ENCODE measurements at places on chromosomes 11 and 22. TPM values are rescaled to one million over a fixed set of nuclear protein-coding genes. Genes with fewer than 3 reads are reported as not detected.

DNA sequence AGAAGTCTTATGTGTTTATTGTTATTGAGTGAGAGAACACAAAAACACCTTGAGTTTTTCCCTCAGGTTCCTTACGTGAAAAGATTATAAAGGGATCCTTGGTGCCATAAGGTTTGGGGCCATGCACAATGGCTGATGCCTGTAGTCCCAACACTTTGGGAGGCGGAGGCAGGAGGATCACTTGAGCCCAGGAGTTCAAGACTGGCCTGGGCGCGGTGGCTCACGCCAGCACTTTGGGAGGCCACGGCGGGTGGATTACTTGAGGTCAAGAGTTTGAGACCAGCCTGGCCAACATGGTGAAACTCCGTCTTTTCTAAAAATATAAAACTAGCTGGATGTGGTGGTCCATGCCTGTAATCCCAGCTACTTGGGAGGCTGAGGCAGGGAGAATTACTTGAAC, 5.4 kb downstream of the SMDT1 start:
- no peak for DNase-seq

DNA sequence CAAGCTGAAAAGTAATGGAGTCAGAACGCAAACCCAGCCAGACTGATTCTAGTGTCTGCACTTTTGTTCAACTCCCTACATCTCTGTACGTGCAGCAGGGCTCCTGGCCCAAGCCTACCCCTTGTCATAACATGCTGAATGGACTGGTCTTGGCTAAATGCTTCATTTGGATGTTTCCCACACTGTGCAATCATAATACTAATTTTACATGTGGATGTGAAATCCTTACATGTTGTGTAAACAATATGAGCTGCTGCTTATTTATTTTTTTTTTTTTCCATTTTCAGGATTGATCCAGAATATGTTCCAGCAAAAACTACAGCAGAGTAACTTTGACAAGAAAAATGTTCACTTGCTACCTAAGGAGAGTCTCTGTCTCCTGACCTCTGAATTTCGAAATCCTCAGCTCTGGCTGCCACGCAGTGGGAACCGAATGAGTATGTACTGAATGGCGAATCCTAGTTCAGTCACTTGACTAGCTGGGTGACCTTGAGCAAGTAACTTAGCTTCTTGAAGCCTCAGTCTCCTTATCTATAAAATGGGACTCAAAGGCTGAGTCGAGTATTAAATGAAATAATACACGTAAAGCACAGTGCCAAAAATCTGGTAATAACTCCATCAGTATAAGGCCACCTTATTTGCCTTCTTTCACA, 133.4 kb downstream of the EHF start:
- DNase-seq, result no peak

Gene CCND1
- 20.8 TPM for total RNA-seq

- no peak for DNase-seq
These were observed 67.5 kb upstream of the OR5AN1 start for GRCh38 chr11:59291228-59291627.

DNA sequence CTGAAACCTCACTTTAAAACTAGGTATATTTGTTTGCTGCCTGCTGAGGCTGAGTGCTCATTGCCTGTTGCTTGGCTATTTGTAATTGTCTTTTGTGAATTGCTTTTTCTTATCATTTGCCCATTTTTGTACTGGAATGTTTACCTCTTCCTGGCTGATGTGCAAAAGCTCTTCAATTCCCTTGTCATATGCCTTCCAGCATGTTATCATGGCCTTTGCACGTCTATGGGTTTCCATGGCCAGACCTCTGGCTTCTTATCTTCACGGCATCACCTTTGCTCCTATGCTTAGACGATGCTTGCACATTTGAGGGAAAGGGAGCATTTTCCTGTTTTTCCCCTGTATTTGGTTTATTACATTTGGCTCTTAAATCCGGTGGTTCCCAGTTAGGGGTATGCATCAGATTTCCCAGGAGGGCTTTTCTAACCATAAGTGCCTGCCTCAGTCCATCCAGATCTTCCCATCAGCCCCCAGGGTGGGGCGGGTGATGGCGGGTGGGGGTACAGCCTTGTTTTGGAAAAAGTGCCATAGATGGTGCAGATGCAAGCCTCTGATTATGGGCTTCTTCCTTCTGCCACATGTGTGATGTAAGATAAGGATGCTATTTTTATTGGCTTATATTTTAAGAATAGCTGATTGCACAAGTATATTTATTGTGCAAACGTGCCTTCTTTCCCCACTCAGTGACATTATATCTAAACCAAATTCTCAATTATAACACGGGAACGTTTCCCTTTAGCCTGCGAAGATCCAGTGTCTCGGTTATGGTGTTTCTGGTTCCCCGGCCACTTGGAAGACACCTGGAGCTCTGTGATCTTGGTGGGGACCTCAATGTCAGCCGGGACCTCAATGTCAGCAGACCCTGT, 70.6 kb upstream of the SEPTIN5 start:
- DNase-seq, result no peak

Gene CDKN1C
- total RNA-seq, result 21.8 TPM

Gene MTMR2
- 29.3 TPM for total RNA-seq

Gene CCDC89
- total RNA-seq, result 1.4 TPM

DNA sequence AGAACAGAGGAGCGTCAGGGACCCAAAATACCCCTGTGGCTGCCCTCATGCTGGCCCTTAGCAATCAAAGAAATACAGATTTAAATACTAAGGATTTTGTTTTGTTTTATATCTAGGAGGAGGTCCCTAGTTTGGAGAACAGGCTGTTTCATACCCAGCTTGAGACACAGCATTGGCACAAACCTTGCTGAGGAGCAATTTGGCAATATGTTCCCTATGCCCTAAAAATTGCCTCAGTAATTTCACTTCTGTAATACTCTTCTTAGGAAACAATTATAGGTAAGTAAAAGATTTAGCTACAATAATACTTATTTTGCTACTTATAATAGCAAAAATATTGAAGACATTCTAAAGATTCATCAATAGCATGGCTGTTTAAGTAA, 37.0 kb downstream of the TSKU start:
- no peak for DNase-seq

Data from cerebellum (tissue), 4 donors.